Germinal center (tissue), 1 donor: ENCODE measurements at places on chromosomes 3 and 15.

DNA sequence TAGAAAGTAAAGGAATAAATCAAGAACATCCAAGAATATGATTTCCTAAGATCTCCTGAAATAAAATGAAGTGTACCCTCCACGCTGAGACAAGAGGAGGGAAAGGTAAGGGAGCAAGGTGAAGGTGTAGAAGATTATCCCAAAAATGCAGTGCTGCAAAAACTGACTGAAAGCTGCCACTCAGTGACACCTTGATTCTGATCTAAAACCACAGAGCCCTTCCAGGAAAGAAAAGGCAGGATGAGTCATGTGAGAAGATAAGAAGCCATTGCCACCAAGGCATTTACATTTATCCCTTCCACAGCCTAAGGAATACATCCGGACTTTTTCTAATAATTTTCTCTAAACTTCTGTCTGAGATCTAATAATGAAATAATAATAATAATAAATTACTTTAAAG lies 49.9 kb downstream of the IGSF11 start:
- DNase-seq = no peak

GRCh38 chr3:141489203-141489602 lies 2.4 kb downstream of the RASA2 start:
- DNase-seq = no peak

- peak; percentile 6 for DNase-seq
Measured at GRCh38 chr3:34361921-34362320, 563.5 kb downstream of the PDCD6IP start.

DNA sequence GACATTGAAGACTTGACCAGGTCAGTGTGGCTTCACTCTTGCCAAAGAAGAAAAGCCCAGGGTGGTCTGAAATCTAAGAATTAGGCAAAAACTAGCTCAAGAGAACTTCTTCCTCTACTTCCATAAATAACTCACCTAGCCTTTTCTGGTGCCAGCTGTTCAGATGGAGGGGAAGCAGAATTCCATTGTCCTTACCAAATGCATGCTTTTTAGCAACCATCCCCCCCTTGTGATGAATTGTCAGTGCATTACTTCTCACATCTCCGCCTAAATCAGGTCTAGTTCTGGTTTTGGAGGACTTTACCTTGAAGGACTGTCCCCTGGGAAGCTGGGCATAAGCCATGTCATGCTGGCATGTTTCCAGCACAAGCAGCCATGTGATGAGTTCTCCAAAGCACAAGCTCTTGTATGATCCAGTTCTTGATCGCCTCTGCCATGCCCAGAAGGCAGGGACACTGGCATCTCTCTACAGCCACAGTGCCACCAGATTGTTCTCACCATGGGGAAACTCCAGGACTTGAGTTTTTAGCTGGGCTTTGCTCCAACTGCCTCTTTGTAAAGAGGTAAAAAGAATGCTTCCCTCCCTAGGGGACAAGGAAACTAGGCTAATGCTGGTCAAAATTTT lies 96.4 kb upstream of the IL12A start:
- DNase-seq = no peak

DNA sequence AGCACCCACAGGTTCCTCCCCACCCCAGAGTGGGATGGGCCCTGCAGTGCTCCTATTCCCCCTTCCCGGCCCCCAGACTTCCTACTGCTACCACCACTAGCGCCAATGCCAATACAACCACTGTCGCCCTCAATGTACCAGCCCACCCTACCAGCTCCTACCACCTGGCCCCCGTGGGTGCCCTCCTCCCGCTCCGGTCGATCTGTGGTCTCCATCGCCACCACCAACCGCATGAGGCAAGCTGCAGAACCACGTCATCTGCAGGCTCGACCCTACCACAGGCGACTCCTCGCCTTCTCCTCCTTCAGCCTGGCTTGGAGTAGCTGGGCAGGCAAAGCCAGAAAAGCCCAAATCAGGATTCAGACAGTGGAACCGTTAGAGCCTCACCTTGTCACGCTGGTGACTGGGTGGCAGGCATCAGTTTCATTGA lies 179.3 kb downstream of the POTEB3 start:
- no peak for DNase-seq

DNA sequence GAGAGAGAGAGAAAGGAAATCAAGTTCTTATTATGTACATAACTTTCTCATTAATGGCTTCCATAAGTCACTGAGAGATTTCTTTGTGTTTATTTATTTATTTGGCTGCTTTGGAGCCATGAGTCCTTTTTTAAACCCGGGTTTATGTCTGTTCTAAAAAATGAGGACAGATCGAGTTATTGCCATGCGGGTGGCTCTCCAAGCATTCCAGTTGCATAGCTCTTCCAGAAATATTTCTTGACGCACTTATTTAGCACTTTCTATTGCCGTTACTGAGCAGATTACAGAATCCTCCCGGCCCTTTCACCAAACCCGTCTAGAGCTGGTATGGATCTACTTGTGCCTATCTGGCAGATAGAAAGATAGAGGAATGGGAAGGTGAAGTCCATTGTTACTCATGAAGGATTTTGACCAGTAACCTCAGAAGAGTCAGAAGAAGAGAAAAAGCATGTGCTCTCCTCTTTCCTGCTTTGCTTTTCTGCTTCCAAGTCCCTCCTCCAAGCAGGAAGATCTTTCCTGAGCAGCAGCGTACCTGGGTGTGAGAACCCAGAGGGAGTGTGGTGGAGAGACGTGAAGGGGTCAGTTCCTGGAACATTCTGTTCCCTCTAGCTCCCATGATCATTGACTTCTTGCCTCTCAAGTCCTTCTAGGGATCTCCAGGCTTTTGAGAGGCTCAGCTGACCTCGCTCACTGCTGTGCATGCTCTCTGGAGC lies 112.8 kb downstream of the LPP start:
- no peak for DNase-seq

DNA sequence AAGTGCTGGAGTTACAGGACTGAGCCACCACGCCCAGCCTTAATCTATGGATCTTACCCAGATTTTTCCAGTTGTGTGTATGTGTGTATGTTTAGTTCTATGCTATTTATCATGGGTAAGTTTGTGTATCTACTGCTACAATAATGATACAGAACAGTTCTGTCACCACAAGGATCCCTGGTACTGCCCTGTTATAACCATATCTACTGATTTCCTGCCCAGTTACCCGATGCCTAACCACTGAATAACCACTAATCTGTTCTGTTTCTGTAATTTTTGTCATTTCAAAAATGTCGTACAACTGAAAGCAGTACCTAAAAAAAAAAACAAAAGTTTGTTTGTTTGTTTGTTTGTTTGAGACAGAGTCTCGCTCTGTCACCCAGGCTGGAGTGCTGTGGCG lies 123.7 kb upstream of the RAP2B start:
- DNase-seq = no peak

- DNase-seq = no peak
Measured at GRCh38 chr3:151478335-151478697, 17.5 kb upstream of the IGSF10 start.

DNA sequence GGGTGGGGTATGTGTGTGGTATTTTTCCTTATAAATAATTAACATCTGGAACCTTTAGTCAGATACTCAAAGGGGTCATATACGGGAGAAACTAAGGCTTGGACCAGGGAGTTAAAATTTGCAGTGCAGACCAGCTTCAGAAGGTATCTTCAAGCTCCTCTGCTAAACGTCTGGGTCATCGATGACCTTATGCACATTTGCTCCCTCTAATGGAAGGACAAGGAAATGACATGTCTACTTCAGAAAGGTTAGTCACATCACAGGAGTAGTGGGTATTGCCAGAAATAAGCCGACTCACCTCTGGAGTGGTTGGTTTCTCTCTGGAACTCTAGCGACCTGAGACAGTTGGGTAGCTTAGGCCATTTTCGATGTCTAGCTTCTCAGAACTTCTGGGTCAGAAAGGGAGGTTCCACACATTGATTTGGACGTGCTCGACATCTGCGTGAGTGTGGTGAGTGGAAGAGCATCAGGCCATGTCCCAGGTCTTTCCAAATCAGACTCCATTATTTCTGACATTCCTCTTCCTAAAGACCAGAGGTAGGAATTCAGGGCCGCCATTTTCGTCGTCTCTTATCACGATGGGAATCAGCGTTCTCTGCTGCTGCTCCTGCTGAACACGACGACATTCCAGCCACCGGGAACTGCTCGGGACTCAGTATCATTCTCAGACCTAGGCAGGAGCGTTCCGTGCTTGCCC lies 31.8 kb upstream of the RASA2 start:
- DNase-seq = peak; percentile 80

- no peak for DNase-seq
Measured at GRCh38 chr3:124053871-124054270, 61.9 kb upstream of the ROPN1 start.

- no peak for DNase-seq
Measured at GRCh38 chr3:87924485-87924884, 134.3 kb downstream of the CGGBP1 start.

GRCh38 chr3:104669083-104669482 lies 697.6 kb upstream of the ALCAM start:
- DNase-seq = no peak

DNA sequence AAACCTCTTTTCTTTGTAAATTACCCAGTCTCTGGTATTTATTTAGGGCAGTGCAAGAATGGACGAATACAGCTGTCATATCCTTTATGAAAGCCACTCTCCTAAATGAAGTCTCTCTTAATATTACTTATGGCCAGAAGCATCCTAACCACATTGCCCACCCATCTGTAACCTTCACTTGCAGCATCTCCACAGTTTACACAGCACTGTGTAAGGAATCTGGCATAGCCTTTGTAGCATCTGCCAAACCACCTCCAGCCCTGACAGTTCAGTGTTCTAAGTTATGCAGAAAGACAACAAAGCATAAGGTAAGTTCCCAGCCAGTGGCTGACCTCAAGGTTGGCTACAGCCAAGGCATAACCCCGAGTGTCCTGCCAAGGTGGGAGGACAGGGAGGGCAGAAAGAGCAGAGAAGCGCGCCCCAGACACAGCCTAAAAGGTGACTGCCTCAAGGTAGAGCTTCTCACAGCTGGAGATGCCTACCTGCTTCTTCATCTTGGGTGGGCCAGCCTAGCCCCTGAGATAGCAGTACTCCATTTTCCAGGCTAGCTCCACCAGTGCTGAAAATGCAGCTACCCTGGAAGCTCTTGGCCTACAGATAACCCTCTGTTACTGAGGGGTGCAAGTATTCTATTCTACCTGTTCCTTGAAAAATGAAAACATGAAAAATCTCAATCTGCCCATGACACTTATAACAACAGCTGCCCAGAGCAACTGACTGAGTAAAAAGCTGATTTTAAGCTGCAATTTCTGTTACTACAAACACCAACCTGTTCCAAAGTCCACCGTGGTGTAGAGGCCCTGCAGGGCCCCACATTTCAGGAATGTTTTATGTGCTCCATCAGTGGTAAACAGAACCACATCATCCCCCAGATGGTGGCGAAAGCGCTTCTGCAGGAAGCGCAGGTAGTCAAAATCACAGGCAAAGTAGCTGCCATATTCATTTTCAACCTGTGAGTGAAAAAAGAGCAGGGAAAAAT lies 39.3 kb downstream of the GLB1 start:
- DNase-seq = no peak

GRCh38 chr15:57358571-57358970 lies 17.7 kb upstream of the CGNL1 start:
- DNase-seq = no peak
